ENCODE measurements at places on chromosomes 6 and 20.

GRCh38 chr6:28563430-28564095, 37.9 kb downstream of the GPX5 start:
- no peak for DNase-seq

DNA sequence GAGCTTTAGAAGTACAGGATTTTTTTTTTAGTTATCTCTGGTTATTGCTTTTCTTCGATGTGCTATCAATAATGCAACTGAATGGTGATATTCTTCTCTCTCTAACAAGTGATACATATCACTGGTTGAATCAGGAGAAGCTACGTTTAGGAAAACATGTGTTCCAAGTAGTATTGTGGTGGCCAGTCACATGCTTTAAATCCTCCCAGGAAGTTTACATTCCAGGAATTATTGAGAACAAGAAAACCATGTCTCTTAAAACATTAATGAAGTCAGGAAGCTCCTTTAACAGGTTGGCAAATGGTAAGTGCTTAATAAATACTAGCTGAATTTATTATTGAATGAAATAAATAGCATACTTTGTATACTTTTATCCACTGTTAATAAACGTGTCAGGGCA, 371.1 kb downstream of the BCKDHB start:
- peak; percentile 8 for DNase-seq

- no peak for DNase-seq
These were observed 221.3 kb downstream of the DLL1 start for GRCh38 chr6:170069611-170070010.

- DNase-seq, result no peak
These were observed 308.6 kb upstream of the MAP3K7 start for GRCh38 chr6:90895299-90896074.

- peak; percentile 18 for DNase-seq
These were observed 760 bp upstream of the IBTK start for GRCh38 chr6:82248273-82248735.

DNA sequence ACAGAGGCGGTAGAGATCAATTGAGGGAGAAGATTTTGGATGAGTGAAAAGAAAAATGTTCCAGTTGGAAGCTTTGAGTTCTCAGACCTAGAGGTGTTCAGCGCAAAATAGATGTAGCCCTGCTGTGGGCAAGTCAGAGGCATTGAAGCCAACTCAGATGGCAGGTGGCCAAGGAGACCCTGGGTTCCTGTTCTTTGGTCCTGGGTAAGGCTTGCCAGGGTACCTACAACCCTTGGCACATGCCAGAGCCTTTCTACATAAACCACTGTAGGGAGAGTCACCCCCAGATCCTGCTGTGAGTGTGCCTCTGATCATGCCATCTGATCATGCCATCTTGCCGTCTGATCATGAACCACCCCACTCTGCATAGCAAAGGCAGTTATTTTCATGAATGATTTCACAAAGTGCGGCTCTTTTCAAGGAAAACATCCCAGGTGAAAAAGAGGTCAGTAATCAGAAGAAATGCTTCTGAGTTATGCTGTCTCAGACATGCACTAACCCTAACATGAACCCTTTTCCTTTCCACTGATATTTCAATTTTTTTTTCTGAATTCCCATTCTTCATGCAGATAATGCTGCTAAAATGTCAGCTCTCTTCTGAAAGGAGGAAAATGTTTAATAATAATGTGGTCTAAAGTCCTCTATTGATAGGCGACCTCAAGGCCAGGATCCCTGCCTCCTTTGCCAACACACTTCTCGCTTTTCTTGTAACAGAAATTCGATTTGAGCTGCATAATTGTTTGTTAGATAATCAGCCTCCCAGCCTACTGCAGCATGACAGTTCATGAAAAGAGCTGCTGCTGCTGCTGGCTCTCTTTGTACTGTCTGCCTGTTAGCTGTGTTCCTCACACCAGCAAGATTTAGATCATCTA, 153.6 kb downstream of the MTHFD1L start:
- DNase-seq, result no peak

DNA sequence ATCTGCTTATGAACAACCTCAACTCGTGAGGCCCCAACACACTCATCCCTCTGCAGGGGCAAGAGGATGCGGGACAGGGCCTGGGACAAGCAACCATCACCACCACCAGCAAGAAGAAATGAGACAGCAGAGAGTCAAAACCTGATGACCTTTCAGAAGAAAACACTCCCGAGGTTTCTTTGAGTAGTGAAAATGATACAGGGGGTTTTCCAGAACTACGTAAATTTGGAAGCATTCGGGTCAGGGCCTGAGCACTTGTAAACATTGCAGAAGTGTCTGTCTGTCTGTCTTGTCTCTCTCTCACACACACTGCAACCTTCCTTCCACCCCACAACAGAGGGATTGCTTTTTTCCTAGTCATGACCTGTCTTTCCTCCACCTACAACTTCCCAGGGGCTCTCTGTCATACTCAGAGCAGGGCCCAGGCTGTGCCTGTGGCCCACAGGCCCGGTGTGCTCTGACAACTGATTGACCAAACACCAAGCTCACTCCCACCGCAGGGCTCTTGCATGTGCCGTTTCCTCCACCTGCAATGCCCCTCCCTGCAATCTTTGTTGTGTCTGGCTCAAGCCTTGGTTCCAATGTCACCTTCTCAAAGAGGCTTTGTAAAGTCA, 90.9 kb downstream of the BMP7 start:
- DNase-seq, result no peak

- DNase-seq, result no peak
These were observed 38.0 kb downstream of the KLHL31 start for GRCh38 chr6:53627391-53628218.

DNA sequence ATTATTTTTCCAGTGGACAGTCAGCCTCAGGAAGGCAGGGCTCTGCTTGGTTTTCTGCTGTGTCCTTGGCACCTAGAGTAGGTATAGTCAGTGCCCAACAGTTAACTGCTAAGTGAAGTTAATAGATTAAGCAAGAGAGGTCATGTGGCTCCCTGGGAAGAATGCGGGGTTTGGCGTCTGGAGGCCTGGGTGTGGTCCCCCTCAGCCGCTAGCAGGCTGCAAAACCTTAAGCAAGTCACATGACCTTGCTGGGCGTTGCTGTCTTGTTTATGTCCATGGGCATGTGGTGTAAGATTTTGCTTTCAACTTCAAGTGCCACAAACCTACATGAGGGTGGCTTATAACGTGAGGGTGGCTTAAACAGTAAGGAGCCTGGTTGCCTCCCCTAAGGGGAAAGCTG, 75.5 kb upstream of the SCP2D1 start:
- DNase-seq, result no peak

GRCh38 chr20:35735826-35736470, 6.1 kb downstream of the RBM39 start:
- no peak for DNase-seq

DNA sequence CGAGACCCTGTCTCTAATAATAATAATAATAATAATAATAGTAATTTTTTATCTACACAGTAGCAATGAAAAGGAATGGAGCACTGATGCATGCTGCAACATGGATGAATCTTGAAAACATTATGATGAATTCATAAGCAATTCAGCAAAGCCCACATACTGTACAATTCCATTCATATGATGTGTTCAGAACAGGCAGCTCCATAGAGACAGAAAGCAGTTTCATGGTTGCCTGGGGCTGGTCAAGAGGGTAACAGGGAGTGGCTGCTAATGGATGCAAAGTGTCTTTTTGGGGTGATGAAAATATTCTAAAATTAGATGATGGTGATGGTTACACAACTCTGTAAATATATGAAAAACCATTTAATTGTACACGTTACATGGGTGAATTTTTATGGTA, 43.6 kb downstream of the SLC24A3 start:
- no peak for DNase-seq

- peak; percentile 82 for DNase-seq
These were observed 1.9 kb downstream of the PPP1R3D start for GRCh38 chr20:59938221-59938620.

DNA sequence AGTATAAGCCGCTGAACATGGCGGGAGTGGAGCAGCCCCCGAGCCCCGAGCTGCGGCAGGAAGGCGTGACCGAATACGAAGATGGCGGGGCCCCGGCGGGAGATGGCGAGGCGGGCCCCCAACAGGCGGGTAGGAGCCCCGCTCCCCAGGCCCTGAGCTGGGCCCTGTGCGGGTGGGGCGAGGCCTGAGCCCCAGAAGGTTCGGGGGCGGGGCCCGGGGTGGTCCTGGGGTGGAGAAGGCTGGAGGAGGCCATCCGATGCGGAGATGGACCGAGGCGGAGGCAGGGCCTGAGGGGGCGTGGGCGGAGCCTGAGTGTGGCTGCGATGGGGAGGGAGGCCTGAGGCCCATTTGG, 7.1 kb downstream of the L3MBTL1 start:
- no peak for DNase-seq

- peak; percentile 65 for DNase-seq
These were observed 42.0 kb upstream of the ESR1 start for GRCh38 chr6:151765444-151765886.

- DNase-seq, result no peak
These were observed 904 bp downstream of the B3GALT4 start for GRCh38 chr6:33277663-33278391.

DNA sequence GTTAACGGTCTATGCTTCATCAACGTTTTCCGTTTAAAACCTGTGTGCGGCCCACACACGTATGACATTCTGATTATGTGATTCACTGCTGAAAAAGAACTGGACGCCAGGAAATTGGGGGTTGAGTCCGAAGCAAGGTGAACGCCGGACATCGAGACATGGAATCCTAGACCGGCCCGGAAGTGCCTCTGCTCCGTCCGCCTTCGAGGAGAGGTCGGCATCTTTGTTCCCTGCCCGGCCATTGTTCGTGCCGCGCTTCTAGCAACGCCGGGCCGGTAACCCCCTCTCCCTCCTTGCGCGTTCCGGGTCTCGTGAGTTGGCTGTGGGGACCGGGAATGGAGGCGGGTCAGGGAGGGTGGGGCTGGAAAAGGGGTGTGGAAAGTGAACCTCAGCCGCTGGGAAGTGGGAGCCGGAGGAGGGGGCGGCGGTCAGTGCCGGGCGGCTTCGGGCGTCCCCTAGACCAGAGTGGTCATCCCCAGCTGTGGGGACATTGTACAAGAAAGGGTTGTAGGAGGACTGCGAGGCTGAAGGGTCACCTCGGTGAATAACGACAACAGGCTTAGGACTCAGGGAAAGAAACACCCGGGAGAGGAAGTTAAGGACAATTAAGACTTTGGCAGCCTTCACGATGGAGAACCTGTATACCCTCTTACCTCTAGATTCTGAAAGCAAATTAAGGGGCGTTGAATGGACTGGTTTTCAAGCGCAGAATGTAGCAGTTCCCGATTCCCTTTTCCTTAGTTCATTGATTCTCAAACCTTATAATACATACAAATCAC, at the start of gene ZSCAN9:
ZSCAN9 (plus strand) TSS at position 220 of the 779 bp plus-strand sequence. CDS start 1,810 bp downstream, outside the sequence.
- DNase-seq, result peak; percentile 86

- no peak for DNase-seq
These were observed 21.6 kb downstream of the SASH1 start for GRCh38 chr6:148364056-148364824.

DNA sequence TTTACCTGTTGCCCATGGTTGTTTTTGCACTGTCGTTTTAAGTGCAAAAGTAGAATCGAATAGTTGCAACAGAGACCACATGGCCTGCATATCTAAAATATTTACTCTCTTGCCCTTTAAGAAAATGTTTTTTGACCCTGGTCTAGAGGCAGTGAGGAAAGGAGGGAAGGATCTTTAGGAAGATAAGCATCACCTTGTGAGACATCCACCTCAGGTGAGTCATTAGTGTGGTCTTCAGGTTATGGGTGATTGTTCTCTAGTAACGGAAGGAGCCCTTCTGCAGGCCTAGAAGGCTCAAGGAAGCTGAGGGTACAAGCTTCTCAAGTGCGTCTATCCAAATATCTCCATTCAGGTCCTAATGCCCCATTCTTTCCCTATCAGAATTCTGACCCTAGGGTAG, 6.6 kb upstream of the RAB44 start:
- DNase-seq, result no peak

DNA sequence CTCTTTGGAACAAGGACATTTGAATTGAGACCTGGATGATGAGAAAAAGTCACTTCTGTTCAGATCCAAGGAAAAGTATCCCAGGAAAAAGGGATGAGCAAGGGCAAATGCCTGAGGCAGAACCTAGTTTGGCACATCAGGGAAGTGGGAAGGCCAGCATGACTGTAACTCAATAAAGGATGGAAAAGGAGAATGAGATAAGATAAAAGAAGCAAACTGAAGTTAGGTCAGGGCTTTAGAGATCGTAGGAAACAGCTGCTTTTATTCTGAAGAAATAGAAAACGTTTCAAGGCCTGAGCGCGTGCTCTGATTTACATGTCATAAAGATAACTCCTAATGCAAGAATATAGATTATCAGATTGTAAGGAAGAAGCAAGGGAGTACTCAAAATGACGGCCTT, 450.0 kb downstream of the FRK start:
- no peak for DNase-seq

GRCh38 chr6:64504503-64504902, 868.9 kb downstream of the PHF3 start:
- no peak for DNase-seq

DNA sequence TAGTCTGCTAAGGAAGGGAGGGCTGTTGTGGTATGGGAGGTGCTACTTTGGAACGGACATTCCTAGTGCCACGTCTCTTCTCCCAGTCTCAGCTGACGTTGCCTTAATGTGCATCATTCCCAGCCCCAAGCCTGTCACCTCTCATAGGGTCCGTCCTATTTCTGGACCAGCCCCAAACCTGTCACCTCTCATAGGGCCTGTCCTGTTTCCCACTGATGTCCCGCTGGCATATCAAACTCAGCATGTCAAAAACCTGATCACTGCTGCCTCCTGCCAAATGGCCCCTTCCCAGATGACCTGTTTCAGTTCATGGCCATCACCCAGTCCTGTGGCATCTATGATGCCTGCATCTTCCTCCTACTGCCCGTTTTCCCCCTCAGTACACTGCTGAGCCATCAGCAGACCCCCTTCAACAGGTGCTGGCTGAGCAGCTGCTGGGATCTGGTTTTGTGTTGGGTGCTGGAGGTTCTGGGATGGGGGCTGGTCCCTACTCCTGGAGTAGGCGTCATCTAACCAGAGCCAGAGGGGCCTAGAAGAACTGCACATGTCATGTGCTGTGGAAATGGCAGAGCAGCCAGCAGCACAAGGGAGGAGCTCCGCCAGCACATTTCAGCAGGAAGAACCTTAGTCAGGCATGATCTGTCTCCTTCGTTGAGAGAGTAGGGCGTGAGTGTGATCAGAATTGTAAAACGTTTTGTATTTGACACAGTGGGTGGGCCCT, 3.3 kb downstream of the ENTPD6 start:
- no peak for DNase-seq

DNA sequence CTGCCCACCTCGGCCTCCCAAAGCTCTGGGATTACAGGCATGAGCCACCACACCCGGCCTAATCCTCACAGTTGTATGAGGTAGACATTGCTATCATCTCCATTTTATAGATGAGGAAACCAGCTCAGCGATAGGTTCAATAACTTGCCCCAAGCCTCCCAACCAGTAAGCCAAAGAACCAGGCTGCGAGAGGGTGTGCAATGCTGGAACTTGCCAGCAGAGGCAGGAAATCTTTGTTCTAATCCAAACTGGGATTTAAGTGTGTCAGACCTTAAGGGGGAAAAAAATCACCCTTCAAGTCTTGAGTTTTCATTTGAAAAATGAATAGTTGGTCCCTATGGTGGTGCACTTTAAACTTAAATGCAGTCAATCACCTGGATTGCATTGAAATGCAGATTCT, 20.1 kb upstream of the RNGTT start:
- DNase-seq, result peak; percentile 15

- no peak for DNase-seq
These were observed 2.1 kb downstream of the APOBEC2 start for GRCh38 chr6:41055149-41055548.

- no peak for DNase-seq
These were observed 12.4 kb upstream of the DACT2 start for GRCh38 chr6:168332020-168332419.

GRCh38 chr6:119523556-119523955, 174.0 kb upstream of the MAN1A1 start:
- no peak for DNase-seq
